DMS79 (cell line): ENCODE measurements at places on chromosomes 16 and 17.

GRCh38 chr17:9229826-9230201, 208.5 kb downstream of the NTN1 start:
- DNase-seq = no peak

- DNase-seq = no peak
Measured at GRCh38 chr16:57208926-57209325, 22.8 kb downstream of the RSPRY1 start.

DNA sequence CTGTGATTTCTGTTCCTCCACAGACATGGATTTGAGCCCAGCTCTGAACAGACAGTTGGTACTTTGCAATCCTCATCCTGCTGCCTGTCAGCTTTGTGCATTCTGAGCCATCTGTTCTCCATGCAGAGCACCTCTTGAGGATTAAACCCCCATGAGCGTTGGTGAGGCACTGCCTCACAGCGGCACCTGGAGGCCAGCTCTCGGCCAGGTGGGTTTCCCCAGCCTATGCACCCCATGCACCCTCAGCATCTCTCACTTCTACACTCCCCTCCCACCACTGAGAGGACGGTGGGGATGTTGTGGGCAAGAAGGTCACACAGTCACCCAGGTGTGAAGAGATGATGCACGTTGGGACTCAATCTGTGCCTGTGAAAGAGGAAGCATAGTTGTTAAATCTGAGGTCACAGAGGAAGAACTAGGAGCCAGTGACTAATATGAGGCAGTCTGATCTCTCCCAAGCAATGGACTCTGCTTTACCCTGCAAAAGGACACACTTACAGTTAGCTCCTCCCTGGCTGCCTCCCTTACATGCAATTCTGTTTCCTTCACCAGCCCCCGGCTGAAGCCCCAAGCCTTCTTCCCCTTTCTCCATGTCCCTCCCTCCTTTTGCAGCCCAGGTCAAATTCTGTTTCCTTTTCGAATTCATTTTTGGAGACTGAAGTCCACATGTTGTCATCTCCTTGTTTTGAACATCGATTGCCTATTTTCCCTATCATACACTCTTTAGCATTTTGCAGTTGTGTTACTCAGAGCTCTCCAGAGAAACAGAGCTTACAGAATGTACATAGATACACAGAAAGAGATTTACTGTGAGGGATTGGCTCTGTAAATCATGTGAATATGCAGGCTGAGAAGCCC, 58.5 kb downstream of the HS3ST3B1 start:
- DNase-seq = no peak

DNA sequence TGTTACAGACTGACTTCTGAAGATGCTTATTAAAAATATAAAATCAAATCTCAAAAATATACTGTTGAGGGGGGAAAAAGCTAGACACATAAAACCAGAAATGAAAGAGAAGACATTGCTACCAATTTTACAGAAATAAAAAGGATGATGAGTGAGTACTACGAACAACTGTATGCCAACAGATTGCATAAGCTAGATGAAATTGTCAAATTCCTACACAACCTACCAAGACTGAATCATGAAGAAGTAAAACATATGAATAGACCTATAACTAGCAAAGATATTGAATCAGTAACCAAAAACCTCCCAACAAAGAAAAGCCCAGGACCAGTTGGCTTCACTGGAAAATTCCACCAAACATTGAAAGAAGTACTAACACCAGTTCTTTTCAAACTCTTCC, 3.5 kb upstream of the CAPNS2 start:
- DNase-seq = no peak

DNA sequence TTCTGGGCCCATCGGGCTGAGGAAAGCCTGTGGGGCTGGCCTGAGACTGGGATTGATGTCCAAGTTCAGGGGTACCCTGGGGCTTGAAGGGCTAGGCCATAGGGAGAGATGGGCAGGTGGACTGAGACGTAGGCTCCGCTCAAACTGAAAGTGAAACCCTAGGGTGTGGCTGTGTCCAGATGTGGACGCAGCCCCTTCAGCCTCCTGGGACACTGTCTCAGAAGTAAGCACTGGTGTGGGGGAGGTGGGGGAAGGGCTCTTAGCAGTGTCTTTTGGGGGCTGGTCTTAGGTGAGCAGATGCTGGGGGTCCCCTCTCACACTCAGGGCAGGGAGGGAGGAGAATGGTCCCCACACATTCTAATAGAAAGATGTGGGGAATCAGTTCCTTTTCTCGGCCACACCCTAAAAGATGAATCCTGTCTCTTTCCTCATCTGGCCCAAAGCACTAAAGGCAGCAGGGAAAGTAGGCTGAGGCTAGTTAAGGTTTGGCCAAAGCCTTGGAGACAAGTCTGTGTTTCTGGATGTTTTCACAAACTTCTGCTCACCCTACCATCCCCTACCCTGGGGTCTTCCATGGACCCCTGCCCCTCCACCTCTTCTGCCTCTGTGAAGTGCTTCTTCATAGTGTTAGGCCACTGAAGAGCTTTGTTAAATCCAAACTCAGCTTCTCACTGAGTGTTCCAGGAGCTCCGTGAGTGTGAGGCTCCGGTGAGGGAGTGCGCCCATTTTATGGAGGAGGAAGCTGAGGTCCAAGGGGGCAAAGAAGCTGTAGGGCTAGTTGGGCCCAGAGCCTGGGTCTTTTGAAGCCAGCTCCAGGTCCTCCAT, 5.6 kb downstream of the FMNL1 start:
- DNase-seq = no peak

DNA sequence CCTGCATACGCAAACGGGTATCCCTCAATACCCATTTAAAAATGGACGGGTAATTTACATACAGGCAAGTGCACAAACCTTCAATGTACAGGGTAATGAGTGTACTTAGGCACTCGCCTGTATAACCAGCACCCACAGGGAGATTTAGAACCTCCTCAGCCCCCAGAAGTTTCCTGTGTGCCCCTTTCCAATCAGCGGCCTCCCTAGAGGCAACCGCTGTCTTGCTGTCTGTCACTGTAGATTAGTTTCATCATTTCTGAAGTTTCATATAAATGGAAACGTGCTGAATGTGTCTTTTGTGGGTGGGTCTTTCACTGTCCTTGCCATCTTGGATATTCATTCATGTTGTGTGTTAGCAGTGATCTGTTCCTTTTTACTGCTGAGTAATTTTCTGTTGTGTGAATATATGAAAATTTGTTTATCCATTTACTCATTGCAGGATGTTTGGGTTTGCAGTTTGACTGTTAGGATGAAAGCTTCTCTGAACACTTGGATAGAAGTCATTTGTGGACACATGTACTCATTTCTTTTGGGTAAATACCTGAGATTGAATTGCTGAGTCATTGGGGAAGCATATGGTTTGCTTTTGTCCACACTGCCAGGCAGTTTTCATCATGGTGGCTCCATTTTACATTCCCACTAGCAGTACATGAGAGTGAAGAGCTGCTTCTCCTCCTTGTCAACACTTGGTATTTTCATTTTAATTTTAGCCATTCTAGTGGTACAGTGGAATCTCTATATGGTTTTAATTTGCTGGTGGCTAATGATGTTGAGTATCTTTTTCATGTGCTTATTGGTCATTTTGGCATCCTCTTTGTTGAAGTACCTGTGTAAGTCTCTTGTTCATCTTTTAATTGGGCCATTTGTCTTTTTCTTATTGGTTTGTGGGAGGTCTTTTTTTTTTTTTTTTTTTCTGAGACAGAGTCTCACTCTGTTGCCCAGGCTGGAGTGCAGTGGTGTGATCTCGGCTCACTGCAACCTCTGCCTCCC, 2.1 kb upstream of the ADCY7 start:
- no peak for DNase-seq

GRCh38 chr16:85751698-85752501, 1.0 kb upstream of the C16orf74 start:
- DNase-seq = no peak

- no peak for DNase-seq
Measured at GRCh38 chr16:57537194-57537505, 779 bp upstream of the CCDC102A start.

DNA sequence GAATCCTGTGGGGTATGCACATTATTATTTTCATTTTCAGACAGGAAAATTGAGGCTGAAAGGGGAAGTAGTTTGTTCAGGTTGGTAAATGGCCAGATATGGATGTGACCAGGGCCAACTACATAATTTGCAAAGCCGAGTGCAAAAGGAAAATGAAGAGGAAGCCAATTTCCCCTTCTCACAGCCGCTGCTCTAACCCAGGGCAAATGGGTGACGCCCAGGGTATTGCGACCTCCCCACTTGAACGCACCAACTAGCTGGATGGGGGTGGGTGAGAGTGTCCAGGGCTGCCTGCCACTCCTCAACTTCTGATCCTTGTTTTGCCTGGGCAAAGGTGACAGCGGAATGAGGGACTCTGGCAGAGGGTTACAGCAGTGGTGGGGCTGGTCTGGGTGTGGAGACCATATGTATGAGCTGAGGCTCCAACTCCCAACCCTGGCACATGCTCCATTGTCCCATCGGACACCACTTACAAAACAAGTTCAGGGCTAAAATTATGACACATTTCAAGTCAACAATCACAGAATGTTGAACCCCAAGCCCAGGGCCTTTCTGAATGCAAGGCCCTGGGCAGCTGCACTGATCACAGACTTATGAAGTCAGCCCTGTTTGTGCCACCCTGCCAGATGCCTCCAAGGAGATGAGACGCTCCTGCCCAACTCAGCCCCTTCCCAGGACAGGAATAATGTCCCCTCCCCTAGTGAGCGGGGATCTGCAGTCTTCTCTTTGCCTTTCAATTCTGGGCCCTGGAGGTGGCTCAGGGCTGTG, 1.7 kb downstream of the ANKRD40CL start:
- DNase-seq = no peak

DNA sequence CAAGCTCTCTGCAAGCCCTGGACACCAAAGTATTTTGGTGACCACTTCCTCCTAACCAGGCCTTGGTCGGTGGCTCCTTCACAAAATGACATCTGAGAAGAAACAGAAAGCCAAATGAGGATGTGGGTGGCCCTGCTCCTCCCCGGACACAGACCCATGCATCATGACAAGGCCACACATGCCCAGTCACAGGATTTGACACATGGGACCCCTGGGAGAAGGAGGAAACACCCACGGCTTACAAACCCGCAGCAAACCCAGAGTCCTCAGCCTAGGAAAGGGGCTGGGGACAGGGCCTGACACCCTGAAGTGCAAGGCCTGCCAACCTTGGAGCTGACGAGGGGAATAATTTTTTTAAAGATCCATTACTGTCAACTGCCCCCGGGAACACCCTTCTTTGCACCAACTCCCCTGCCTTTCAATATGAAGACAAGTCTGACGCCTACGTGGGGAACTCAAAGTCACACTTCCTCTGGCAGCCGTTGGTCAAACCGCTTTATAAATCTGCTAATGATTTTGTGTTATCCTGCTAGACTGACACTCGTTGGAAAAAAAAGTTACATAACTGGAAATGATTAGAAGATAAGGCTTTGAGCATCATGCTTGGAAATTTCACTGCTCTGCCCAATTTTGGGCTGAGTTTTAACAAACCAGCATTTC, 41.3 kb downstream of the GAS7 start:
- DNase-seq = no peak

- no peak for DNase-seq
Measured at GRCh38 chr16:85819245-85819644, 19.8 kb downstream of the COX4I1 start.

DNA sequence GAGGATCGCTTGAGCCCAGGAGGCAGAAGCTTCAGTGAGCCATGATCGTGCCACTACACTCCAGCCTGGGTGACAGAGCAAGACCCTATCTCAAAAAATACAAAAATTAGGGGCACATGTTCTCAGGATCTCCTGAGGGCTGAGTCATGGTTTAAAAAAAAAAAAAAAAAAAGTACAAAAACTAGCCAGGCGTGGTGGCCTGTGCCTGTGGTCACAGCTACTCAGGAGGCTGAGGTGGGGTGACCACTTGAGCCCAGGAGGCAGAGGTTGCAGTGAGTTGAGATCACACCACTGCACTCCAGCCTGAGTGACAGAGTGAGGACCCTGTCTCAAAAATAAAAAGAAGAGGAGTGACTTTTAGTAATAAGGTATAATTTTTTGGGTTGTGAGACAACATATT, 16.9 kb downstream of the BLMH start:
- no peak for DNase-seq

GRCh38 chr17:62653826-62654761, 26.6 kb downstream of the MRC2 start:
- DNase-seq = no peak

GRCh38 chr16:58542291-58542690, 27.0 kb downstream of the SETD6 start:
- no peak for DNase-seq

DNA sequence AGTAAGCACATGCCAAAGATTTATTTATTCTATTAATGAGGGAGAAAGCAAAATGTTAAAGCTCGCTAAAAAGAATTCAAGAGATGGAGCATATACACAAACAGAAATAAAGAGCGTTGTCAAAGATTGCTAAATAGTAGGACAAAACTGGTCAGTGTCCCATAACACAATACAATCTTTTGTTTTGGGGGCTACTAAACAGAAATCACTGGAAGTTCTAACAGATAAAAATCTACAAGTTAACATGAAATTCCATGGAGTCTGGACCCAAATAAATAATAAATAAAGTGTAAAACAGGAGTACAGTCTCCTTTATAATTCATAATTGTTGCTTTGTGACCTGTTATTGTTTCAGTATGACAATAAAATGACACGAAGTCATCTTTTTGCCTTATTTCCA, 115.2 kb upstream of the CNTNAP4 start:
- DNase-seq = no peak

DNA sequence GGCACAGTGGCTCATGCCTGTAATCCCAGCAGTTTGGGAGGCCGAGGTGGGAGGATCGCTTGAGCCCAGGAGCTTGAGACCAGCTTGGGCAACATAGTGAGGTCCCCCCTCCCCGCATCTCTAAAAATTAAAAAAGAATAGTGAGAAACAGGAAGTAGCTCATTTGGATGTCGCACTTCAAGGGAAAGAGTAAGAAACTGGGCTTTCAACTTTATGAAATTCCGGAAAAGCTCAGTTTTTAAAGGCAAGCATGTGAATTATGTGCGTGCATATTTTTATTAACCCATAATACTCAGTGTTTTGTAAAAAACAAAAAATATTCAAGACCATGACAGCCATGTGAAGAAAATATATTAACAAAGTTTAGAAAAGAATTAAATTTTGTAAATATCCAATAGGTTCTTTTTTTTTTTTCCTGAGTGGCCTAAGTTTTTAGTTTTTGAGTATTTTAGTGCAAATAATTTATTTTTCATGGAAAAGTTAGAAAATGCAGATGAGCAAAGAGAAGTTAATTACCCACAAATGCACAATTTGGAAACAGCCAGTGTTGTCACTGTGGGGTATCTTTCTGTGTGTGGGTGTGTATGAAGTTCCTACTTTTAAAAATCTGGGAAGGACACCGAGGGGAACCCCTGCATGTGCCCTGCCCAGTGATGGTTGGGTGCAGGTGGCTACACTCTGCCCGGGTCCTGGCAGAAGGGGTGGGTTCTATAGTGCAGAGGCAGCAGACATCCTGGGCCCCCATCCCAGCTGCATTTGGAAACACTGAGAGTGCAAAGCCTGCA, 40.0 kb downstream of the CIBAR2 start:
- no peak for DNase-seq

- no peak for DNase-seq
Measured at GRCh38 chr17:51371732-51372151, 111.4 kb downstream of the UTP18 start.

- no peak for DNase-seq
Measured at GRCh38 chr16:62240722-62241121, 204.5 kb upstream of the CDH8 start.
